ENCODE measurements at places on chromosomes 5 and 9. TPM values are rescaled to one million over a fixed set of nuclear protein-coding genes. Genes with fewer than 3 reads are reported as not detected.

The CETN3 gene
- total RNA-seq: 25.0 TPM

The FGFR4 gene
- total RNA-seq: 0.64 TPM

The PCDHA12 gene
- total RNA-seq: not detected

DNA sequence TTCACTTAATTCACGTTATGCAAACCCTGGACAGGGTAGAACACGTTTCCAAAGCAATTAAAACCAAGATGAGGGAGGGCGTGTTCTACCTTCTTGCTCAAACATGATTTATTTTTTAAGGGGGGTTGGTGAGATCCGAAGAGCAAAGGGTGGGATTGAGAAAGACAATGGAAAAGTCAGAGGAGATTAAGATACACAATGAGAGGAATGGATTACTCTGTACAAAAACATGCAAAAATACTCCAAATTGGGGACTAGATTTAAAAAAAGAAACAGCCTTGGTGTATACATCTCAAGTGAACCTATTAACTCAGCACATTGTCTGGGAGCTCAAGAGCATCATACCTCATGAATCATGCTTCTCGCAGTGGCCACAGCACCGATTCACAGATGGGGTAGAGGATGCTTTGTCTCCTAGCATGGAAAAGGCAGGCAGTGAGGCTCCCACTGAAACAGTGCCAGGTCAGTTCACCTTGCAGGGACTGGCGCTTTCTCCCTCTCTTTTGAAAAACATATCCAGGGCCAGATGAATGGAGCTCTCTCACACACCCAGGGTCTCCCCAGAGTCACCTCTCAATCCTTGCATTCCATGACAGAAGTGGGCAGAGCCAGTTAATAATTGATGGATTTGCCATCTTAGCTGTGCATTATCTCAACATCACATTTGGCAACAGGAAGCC, 459.7 kb downstream of the BNC2 start:
- H3K4me3 ChIP-seq: no peak overlapping the region
- H3K27me3 ChIP-seq: no peaks in the 10 kb centered on the region
- no peak for DNase-seq
- H3K27ac ChIP-seq: no peak overlapping the region
- H3K36me3 ChIP-seq: no peaks in the 10 kb centered on the region

GRCh38 chr5:180830253-180831138, 27.9 kb upstream of the MGAT1 start:
- DNase-seq: peak; percentile 82
- peak overlapping the region; percentile 92 for H3K4me3 ChIP-seq
- peak overlapping the region; percentile 96 for H3K27ac ChIP-seq
- H3K27me3 ChIP-seq: no peaks in the 10 kb centered on the region
- peaks cover 47% of the 10 kb centered on the region for H3K4me1 ChIP-seq

DNA sequence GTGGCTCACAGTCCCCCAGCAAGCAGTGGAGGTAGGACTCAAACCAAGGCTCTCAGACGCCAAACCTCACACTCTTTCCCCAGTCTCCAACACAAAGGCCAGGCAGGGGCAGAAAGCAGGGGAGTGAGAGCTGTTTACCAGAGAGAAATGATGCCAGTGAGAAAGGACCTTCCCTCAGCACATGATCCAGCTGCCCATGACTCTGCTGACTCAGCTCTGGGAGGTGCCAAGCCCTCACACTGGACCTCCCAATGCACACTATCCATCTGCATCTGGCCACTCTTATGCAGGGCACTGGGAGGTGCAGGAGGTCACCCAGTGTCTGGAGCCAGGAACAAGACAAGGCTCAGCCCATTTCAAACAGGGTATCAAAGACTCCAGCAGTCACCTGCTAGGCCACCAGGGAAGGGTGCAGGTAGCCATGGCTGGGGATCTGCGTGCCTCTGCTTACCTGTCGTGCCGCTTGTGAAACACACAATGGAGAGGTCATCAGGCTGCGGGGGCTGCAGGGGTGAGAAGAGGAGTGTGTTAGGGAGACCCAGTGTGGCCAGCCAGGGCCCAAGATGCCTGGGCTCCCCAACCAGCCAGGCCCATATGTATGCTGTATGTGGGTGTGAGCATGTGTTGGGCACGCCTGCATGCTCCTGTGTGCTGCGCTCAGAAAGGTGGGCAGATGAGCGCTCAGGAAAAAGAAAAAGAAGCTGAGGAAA, 26.3 kb downstream of the ACSL6 start:
- H3K4me1 ChIP-seq: peaks cover 12% of the 10 kb centered on the region
- H3K27ac ChIP-seq: no peak overlapping the region
- H3K27me3 ChIP-seq: peaks cover 2% of the 10 kb centered on the region
- DNase-seq: no peak
- no peak overlapping the region for H3K4me3 ChIP-seq

GRCh38 chr5:157271740-157272271, 5.9 kb downstream of the CYFIP2 start:
- peaks cover 73% of the 10 kb centered on the region for H3K36me3 ChIP-seq
- DNase-seq: peak; percentile 96
- peak overlapping the region; percentile 97 for H3K27ac ChIP-seq

Data from activated CD4-positive, alpha-beta T cell treated with anti-CD3 and anti-CD28 coated beads, Interleukin-2, amount 10 ng/mL, durations not matched to agents 7 days and 5 days (primary cell).